Panc1 (cell line): ENCODE measurements at places on chromosomes 13 and 19.

DNA sequence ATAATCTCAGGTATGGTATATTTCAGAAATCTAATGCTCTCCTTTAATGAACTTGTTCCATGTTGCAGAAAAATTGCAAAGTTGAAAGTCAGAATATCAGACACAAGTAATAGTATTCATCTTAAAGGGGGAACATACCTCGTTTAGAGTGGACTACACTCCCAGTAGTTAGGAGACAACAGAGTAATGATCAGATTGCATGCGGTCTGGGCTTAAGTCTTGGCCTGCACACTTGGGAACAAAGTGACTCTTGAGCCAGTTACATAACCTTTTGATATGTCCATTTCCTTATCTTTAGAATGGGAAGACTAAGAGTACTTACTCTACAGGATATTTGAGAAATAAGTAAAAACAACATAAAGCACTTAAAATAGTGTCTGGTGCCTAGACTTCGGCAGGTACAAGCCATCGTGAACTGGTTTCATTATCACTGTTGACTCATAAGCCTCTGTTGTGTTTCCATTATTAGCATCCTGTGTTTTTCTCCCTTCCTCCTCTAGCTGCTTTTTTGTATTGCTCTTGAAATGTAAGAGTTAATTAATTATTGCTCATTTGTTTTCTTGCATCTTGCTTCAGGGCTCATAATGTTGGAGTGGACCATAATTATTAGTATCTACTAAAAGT is 53.0 kb downstream of the DPY19L3 start:
- no peak for DNase-seq

- no peak for DNase-seq
Measured at GRCh38 chr13:100566543-100566942, 22.0 kb downstream of the GGACT start.

GRCh38 chr19:33332248-33332647 is 29.9 kb upstream of the CEBPA start:
- no peak for DNase-seq

DNA sequence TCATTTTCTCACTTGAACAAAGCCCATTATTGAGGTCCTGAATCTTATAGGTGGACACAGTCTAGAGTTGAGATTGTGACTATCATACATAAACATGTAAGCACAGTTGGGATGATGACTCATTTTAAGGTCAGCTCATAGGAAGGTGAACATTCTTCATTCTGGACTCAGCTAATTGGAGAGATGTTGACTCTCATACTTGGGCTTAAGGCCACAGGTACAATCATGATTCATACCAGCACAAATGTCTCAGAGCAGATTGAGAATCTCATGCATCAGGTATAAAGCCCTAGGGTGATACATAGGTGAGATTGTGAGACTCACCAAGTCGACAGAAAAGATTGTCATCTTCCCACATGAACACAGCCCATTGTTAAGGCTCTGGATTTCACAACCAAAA is 62.3 kb upstream of the ZNF724 start:
- DNase-seq: no peak

DNA sequence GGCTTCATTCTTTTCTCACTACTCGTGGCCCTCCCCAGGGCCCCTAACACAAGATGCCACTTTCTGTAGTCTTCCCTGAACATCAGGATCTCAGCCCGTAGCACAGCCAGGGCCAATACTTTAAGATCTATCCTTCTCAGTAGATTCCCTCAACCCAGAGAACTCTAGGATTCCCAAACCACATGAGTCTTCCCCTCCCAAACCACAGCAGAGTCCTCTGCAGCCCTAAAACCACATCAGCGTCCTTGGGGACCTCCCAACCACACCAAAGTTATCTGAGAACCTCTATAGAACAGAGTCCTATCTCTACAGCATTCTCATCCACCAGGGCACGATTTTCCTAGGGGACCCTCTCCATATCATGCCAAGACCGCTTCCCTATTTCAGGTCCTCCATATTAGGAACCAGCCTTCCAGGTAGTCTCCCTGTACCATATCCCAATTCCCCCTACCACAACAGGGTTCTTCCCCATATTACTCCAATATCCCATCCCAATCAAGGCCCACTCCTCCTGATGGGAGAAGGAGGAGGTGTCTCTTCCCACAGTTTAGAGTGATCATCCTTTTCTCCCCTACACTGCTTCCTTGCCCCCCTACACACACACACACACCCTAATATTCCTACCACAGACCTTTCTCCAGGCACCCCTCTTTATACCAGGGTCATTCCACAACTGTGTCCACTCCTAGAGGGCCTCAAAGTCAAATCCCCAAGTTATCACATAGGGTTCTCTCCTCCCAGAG is 1.4 kb downstream of the DYRK1B start:
- DNase-seq: no peak

DNA sequence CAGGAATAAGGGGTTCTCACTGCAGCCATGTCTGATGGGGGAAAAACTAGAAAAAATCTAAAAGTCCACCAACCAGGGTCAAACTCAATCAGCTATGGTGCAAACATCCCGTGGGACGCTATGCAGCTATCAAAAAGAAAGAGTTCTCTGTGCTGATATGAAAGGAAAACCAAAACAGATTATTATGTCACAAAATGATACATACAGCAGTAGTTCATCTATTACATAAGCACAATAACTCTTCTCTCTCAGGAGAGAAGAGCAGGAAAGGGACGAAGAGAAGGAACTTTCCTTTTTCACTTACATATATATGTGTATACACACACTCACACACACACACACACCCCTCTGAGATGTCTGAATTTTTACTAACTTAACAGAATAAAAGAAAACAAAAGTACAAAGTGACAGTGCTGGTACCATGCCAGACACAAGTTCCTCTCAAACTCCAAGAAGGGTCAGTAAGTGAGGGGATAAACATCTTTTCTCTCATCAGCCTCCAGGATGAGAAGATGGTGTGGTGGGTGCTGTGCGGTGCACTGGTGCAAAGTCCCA is 2.9 kb upstream of the FKRP start:
- no peak for DNase-seq

- no peak for DNase-seq
Measured at GRCh38 chr13:102323505-102323904, 78.3 kb downstream of the FGF14 start.

DNA sequence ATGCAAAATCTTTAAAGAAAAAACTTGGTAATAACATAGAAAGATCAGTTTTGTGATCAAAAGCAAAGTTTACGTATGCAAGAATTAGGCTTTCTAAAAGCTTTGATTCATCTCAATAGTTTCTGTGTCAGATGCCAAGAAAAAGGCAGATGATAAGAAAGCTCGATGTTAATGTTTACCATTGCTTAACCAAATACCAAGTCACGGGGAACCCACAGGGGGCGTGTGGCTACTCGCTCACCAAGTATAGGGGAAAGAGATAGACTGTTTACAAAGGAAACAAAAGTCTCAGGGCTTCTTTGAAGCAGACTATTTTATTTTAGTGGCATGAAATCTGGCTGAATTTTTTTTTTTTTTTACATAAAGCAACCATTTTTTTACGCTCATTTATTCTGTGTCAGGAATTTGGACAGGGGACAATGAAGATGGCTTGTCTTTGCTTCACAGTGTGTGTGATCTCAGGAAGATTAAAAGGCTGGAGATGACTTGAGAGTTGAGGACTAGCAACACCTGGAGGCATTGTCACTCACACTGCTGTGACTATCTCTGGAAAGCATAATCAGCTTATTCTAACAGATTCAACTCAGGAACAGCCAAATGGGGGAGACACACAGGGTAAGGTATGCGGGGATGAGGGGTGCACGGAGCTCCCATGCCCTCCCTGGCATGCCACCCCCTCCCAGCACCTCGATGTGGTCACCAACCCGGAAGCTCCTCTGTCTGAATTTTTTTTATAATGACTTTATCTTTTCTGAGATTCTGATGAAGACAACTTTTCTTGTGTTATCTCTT is 24.9 kb downstream of the RCBTB1 start:
- no peak for DNase-seq

DNA sequence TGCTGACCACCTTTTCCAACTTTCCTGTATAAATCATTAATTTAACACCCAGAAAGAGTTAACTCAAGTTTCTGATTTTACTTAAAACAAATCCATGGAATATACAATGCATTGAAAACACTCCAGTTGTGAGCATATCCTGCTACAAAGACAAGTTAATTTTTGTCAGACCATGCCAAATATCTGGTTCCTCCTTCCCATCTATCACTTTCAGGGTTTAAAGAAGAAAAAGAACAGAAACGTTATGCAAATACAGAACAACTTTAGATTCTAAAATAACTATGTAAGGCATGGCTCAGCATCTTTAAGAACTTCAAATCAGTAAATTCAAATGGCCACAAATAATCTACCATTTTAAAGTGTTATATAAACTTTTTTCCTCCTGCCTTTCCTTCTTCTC is 14.9 kb downstream of the MRPS31 start:
- DNase-seq: no peak

DNA sequence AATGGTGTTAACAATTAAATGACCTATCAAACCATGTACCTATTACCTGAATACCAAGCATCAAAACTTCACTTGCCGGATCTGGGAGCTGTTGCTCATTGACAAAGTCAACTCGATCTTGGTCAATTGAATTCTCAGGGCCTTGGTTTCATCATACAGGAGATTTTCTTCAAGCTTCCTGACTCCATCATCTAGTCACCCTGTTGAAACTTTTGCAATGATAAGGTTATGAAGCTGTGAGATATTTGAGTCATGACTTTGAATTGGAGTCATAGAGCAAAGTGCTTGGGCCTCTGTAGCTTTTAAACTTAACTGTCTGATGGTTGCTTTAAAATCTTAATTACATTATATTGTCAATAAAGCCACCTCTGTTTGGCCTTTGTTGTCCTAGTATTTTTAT is 260.9 kb downstream of the COG6 start:
- no peak for DNase-seq

DNA sequence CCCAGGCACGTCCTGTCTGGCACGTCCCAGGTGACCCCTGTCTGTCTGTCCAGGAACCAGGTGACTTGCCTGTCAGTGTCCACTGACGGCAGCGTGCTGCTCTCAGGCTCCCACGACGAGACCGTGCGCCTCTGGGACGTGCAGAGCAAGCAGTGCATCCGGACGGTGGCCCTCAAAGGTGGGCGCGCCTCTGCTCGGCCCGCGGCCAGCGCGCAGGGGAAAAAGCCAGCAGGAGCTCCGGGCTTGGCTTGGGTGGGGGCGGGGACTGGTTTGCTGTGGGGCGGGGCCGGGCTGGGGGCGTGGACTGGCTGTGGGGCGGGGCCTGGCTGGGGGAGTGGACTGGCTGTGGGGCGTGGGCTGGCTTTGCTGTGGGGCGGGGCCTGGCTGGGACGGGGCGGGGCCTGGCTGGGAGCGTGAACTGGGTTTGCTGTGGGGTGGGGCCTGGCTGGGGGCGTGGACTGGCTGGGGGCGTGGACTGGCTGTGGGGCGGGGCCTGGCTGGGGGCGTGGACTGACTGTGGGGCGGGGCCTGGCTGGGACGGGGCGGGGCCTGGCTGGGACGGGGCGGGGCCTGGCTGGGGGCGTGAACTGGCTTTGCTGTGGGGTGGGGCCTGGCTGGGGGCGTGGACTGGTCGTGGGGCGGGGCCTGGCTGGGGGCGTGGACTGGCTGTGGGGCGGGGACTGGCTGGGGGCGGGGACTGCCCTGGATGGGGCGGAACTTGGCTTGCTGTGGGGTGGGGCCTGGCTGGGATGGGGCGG is 7.2 kb downstream of the WDR18 start:
- no peak for DNase-seq

- DNase-seq: peak; percentile 45
Measured at GRCh38 chr13:48580185-48580803, 47.4 kb upstream of the RCBTB2 start.

DNA sequence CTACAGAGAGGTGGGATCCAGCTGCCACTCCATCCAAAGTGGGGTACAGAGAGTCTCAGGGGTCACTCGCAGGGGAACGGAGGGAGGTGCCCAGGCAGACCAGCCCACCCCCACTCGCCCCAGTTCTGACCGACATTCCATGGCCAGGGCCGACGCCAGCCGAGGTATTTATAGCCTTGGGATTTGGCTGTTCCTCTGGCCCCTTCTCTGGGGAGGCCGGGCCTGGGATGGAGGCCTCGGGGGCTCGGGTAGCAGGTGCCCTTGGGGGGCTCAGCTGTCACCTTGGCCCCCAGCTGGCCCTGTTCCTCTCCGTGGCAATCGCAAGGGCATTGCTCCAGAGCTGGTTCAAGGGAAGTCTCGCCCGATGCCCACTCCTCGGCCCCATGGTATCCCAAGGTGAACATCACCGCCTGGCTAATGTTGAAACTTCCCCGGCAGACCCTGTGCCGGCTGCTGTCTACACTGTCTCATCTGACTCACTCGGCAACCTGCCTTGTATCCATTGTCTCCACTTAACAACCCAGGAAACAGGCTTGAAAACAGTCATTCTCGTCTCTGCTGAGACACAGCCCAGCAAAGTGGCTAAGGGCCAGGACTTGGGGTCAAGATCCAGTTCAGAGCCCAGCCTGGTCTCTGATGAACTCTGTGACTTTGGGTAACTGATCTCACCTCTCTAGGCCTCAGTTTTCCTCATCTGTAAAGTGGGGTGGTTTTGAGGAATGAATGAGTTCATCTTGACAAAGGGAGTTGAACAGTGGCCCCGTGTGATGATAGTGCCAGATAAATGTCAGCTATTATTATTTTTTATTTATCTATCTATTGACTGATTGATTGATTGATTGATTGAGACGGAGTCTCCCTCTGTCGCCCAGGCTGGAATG is 9.7 kb downstream of the PRKACA start:
- no peak for DNase-seq

- no peak for DNase-seq
Measured at GRCh38 chr19:21484631-21485030, 20.8 kb upstream of the ZNF429 start.

GRCh38 chr19:14559916-14560775 is 11.7 kb downstream of the NDUFB7 start:
- DNase-seq: no peak

- DNase-seq: no peak
Measured at GRCh38 chr13:48070942-48071341, 24.0 kb downstream of the MED4 start.

DNA sequence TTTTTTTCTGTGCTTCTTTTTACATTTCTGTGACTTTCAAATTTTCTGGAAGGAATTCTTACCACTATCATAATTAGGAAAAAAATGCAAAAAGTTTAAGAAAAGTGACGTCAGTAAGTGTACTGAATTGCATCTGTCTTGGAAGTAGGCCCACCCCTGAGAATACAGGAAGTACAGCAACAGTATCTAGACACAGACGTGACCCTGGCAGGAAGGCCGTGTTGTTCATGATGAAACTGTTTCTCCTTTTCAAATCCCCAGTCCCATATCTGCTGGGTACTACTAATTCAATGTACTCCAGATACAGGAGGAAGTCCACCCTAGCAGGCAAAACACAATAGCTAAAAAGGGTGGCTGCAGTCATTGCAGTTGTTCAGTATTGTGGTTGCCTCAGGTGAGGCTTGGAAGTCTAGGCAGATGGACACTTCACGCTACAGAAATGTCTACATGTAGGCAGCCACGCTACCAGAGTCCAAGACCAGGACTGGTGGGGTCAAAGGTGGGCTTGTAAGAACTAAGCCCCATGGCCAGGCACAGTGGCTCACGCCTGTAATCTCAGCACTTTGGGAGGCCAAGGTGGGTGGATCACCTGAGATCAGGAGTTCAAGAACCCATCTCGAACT is 49.6 kb upstream of the MED4 start:
- no peak for DNase-seq
